H54 (cell line): ENCODE measurements at places on chromosomes 3 and 15.
A peak's percentile ranks its signal among the peaks of the same experiment; 100 is the strongest.

- DNase-seq, result no peak
Observed at GRCh38 chr3:52029053-52029452, 27.3 kb downstream of the DUSP7 start.

DNA sequence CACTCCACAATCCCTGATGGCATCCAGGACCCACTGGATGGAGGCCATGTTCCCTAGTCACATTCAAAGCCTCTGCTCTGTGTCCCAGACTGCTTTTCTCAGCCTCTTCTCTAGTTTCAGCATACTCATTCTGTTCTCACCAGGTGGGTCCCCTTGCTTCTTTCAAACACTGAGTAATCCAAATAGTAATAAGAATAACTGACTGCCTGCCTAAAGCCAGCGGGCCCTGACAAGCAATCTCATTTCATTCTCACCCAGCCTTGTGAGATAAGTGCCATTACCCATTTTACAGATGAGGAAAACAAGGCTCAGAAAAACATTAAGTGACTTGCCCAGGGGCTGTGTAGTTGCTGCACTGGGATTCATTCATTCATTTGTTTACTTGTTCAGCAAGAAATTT is 25.4 kb downstream of the MAPKAPK3 start:
- DNase-seq, result no peak

DNA sequence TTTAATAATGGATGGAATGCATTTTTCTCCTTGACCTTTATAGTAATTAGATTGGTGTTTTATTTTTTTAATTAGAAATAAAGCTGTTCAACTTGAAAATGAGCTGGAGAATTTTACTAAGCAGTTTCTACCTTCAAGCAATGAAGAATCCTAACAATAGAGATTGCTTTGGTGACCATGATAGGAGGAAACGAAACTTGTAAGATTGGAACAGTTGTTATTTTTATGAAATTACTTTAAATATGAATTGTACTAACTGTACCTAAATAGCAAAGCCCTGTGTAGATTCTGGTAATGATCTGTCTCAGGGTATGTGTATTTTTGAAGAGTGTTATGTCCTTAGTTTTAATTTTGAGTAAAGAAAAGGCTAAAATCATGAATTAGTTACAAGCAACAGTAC is 44.4 kb downstream of the MFN1 start:
- DNase-seq, result no peak

- no peak for DNase-seq
Observed at GRCh38 chr3:105561876-105562275, 195.2 kb downstream of the ALCAM start.

- DNase-seq, result no peak
Observed at GRCh38 chr3:180329187-180329586, 272.8 kb upstream of the TTC14 start.

GRCh38 chr15:74400915-74401757 is 32.6 kb downstream of the SEMA7A start:
- DNase-seq, result no peak

- DNase-seq, result no peak
Observed at GRCh38 chr3:70400194-70400593, 87.8 kb upstream of the MDFIC2 start.

DNA sequence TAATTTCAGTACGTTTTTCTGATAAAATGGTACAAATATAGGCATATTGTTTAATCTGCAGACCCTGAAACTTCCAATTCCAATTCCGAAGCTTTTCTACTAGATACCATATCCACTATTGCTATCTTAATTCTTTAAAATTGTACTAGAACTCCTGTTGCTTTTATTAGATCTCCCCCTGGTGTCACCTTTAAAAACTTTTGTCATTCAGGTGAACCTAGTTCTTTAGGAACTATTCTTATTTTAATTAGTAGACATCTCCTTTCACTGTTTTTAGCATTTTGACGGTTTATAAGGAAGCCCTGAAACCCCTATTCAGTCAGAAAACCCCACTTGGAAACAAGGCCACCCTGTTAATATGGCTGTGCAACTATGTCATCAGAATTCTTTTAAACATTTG is 22.3 kb downstream of the C2CD4B start:
- DNase-seq, result no peak

DNA sequence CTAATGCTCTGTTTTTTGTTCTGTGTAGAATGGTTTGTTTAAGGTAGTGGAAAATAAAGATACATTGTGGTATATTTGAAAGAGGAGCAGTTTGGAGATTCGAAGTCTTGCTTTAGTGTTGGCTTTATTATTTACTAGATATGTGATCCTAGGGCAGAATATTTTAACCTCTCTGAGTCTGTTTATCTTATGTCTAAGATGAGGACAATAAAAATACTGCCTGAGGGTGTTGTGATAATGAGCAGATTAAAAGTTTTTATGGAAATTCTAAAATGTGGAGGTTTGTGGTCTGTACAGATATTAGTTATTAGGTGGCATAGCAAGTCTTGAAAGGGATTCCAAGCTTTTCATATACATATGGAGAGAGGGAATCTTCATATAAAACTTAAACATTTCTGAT is 15.0 kb downstream of the TCF12 start:
- no peak for DNase-seq

- no peak for DNase-seq
Observed at GRCh38 chr15:71526060-71526820, 284.1 kb upstream of the NR2E3 start.

GRCh38 chr3:25781145-25781757 is 2.0 kb downstream of the NGLY1 start:
- DNase-seq, result no peak

DNA sequence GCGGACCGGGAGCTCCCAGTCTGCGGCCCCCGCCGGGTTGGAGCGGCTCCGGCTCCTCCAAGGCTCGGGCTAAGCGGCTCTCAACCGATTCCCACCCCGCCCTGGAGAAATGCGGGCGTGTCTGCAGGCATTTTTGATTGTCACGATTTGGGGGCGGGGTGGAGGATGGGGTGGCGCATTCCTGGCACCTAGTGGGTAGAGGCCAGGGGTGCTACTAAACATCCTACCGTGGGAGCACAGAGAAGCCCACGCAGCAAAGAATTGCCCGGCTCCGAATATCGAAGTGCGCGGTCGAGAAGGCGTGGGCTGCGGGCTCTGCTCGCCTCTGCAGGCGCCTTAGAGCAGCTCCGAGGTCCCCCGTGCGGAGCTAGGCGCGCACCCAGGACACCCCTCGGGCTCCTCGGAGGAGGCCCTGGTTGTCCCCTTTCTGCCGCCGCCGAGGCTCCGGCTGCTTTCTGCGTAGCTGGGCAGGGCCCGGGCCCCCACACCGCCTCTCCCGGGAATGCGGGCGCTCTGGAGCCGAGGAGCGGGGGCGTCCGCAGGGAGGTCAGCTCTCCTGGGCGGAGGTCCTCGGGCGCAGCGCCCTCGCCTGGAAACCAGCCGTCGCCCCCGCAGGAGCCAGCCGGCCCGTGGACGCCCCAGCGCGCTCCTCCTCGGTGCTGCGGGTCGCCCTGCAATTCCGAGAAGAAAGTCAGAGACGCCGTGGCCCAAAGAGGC is 16.5 kb upstream of the LAMP3 start:
- peak; percentile 50 for DNase-seq

DNA sequence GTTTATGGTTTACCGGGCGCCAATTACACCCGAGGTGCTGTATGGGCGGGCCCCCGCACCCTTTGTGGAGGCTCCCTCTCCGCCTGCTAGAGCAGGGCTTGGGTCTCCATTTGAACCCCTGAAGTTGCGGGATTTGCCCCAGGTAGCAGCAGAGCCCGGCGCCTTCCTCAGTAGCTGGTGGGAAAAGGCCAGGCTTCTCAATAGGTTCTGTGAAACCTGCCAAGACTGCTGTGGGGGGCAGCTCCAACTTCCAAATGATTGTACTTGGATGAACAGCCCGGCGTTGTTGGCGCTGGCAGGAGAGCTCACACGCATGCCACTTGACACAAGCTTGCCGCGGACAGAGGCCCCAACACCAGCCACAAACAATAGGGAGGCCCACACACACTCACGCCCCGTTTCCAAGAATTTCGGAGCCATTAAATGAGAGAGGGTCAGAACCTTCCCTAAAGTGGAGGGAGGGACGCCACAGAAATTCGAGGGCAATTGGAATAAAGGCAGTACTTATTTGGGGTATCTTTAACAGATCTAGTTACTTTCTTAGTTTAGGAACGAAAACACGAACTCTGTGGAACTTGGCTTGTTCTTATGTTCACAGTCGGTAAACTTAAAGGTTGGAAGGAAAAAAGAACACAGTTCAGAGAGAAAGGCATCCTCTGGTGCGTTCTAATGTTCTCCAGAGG is 1.4 kb downstream of the EPHB3 start:
- no peak for DNase-seq

- no peak for DNase-seq
Observed at GRCh38 chr3:178597371-178597770, 61.1 kb downstream of the KCNMB2 start.

DNA sequence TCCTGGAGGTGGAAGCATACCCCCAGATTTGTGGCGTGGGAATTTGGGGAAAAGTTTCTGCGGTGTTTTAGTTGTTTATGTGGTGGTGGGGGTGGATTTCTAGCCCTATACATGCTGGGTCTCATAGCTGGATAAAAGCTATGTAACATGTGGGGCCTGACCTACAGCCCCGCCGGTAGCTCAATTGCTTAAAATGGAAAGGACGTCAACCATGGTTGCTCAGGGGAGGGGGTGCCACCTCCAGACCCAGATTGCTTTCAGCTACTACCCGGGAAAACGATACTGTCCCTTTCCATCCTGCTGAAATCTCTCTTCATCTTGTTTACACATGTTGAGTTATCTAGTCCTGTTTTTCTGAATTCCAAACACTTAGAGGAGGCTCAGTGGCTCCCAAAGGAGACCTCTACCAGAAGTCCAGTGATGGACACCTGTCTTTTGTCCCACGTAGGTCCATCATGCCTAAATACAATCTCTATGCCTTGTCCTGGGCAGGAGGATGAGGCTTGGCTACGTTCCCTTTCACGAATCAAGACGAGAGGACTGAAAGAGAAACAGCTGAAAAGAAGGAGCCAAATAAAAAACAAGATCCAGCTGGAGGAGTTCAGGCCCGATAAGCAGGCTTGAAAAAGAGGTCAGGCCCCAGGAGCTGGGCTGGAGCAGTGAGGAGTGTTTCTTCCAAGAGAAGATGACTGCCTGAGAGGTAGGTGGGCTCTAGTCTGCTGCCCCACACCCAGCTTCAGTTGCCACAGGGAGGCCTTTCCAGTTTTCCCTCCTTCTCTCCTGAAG is 72.1 kb upstream of the TPRG1 start:
- no peak for DNase-seq

GRCh38 chr3:7682822-7683229 is 818.8 kb upstream of the LMCD1 start:
- DNase-seq, result no peak

GRCh38 chr3:154904328-154904727 is 175.8 kb upstream of the MME start:
- peak; percentile 6 for DNase-seq

DNA sequence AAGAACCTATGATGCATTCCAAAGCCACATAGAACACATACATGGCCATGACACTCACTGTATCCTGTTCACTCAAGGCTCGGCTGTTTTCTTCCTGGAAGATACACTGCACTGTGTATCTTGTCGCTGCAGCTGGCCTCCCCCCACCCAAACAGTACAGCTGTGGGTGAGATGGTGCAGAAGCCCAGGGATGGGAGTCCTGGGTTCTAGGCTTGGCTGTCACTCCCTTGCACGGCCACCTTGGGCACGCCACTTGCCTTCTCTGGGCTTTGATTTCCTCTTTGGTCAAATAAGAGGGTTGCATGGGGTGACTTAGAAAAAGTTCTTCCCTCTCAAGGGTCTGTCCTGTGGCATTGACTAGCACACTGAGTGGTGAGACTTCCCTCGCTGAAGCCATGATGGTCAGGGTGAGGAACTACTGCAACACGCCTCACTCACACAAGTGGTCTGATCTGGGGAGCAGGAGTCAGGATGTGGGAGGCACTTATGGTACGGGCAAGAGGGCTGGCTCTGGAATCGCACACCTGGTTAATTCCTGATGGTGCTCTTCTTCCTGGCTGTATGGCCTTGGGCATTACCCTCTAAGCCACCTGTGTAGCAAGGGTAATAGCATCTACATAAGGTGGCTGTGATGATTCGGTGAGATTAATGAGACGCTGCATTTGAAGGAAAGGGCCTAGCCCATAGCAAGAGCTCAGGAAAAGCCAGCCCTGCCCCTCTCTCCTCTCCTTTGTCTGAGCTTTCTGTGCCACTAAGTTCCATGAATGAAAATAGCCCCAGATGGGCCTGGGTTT is 44.0 kb downstream of the ANP32A start:
- DNase-seq, result no peak

DNA sequence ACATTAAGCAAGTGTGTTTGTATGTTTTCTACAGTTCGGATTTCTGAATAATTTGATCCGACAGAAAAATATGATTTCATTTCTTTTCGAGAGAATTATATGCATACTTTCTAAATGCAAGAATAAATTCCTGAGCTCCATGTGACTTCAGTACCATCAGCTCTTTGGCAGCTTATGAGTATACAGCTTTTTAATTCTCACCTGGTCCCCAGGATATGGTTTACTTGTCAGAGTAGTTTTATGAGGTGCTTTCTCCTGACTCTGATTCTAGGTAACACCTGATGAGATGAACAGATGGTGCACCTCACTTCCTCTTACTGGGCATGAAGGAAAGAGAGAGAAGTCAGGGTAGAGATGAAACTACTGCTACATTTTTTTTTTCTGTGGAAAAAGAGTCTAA is 3.1 kb downstream of the HGD start:
- DNase-seq, result no peak

- no peak for DNase-seq
Observed at GRCh38 chr3:195583831-195584542, at the start of gene APOD. APOD (minus strand) TSS chr3:195583940; CDS start chr3:195579461, 4,479 bp downstream.

GRCh38 chr3:157201648-157202278 is 41.8 kb upstream of the CCNL1 start:
- no peak for DNase-seq

DNA sequence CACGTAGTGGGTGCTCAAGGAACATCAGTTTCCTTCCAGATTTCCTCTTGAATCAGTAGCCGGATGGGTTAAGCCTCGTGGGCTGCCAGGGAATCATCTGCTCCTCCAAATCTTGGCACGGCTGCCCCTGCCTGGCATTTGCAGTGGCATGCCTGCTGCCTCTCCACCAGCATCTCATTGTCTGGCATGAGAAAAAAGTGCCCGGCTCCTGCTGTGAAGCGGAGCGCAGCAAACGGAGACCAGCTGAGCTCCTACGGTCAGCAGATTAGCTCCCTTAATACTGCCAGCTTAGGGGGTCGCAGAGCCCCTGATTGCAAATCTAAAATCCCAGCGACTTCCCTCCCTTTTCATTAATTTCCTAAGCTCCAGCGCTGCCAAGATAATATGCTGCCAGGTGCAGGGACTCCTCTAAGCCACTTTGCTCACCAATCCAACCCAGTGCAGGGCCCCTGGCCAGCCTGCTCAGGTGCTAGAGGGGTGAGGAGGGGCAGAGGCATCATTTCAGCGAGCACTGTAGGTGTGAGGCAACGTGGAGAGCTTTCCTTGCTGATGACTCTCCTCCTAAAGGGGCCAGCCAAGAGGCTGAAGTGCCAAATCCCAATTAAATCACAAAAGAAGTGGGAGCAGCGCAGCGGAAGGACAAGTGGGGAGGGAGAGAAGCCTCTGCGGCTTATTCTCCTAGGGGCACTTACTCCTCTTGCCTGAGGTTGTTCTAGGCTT is 49.6 kb upstream of the ST8SIA2 start:
- DNase-seq, result no peak

DNA sequence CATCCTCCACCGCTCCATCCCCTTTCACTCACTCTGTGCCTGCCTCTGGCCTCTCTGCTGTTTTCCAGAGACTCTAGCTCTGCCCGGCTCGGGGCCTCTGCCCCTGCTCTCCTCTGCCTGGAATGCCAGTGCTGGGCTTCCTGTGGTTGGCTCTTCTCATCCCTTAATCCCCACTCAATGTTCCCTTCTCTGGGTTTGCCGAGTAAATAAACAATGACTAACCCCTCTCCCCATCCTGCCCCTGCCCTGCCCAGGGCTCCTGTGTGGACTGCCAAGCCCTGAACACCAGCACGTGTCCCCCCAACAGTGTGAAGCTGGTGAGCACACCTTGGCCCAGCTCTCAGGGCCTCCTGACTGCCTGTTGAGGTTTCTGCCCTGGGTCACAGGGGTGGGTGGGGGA is 12.2 kb downstream of the STAB1 start:
- peak; percentile 94 for DNase-seq
